ENCODE measurements at places on chromosomes 1 and 21.
A peak's percentile ranks its signal among the peaks of the same experiment; 100 is the strongest.

GRCh38 chr1:234963180-234963903 is 165.3 kb downstream of the TOMM20 start:
- peak; percentile 72 for DNase-seq

- DNase-seq: peak; percentile 60
Measured at GRCh38 chr1:36248250-36248894, 24.1 kb downstream of the THRAP3 start.

DNA sequence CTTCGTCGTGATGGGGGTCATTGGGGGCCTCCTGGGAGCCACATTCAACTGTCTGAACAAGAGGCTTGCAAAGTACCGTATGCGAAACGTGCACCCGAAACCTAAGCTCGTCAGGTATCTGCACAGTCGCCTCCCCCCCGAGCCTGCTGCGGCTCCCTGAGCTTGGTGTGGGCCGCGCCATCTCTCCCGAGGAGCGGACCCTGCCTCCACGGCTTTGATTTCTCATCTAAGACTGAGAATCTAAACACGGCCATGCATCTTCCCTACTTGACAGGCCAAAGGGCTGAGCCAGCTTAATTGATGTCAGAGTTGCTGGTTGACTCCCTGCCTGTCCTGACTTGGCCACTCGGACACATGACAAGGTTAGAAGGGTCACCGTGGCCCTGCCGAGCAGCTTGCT is 19.1 kb downstream of the NPPA start:
- no peak for DNase-seq

- no peak for DNase-seq
Measured at GRCh38 chr1:110634455-110635311, 28.5 kb upstream of the KCNA2 start.

GRCh38 chr1:87180682-87181081 is 148.0 kb upstream of the LMO4 start:
- DNase-seq: no peak
